NCI-H2107 (cell line): ENCODE measurements at places on chromosomes 16 and 17.

DNA sequence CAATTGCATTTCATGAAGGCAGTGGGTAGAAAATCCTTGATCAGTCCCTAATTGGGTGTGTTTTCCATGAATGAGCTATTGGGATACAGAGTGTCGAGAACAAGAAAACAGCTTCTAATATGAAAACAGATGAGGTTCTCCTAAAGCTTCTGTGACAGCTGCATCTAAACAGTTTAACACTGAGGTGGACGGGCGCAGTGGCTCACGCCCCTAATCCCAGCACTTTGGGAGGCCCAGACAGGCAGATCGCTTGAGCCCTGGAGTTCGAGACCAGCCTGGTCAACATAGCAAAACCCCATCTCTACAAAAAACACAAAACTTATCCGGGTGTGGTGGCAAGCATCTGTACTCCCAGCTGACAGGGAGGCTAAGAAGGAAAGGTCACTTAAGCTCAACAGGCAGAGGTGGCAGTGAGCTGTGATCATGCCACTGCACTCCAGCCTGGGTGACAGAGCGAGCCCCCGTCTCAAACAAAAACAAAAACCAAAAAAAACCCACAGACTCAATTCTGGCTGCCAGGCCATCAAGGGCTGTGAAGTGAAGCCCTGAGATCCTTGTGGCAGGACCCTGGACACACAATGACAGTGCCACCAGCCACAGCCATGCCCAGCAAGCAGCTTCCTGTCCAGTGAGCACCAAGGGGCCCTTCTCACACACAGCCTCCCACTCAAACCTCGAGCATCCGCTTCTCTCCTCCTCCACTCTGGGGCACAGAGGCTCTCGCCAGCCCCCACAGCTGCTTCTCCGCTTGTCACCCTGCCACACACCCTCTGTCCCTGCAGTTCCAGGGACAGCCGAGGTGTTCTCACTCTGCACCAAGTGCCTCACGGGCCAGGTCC is 44.0 kb downstream of the ANKRD11 start:
- no peak for DNase-seq

- peak; percentile 58 for DNase-seq
These were observed 5.2 kb downstream of the AXIN2 start for GRCh38 chr17:65556014-65556909.

GRCh38 chr16:50309156-50309526 is 42.8 kb downstream of the ADCY7 start:
- DNase-seq = no peak

DNA sequence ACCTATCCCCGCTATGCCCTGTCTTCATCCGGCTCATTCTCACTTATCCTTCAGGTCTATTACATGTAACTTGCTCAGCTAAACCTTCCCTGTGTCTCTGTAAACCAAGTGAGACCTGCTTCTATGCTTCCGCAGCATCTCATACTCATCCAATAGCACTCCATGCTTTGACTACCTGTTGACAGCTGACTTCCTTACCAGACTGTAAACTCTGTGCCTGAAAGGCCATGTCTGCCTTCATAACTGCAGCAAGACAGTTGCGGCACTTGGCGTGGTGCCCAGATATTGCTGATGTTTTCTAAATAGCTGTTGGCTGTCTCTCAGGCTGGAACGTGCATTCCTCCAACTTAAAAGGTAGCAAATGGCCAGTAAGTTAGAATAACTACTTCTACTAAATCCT is 1.8 kb upstream of the OR1E1 start:
- no peak for DNase-seq
